ENCODE measurements at places on chromosomes 13 and 19.
A peak's percentile ranks its signal among the peaks of the same experiment; 100 is the strongest.

DNA sequence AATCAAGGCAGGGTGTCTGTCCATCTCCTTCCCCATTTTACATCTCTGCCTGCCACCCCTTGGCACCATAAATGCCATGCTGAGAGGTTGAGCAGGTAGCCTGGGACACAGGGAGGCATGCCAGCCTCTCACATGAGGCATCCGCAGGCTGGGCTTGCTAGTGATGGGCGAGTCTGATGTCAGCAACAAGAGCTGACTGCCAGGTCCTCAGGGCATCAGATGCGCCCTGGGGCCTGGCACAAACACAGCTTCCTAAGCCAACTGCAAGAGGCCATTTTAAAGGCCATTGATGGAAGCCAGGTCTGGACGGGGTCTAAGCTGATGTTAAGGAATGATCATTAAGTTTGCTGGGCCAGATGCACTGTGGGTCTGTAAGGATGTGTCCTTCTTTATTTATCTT is 34.6 kb downstream of the MYH14 start:
- no peak for DNase-seq

GRCh38 chr13:72004784-72005374 is 137.9 kb upstream of the DACH1 start:
- DNase-seq, result no peak

DNA sequence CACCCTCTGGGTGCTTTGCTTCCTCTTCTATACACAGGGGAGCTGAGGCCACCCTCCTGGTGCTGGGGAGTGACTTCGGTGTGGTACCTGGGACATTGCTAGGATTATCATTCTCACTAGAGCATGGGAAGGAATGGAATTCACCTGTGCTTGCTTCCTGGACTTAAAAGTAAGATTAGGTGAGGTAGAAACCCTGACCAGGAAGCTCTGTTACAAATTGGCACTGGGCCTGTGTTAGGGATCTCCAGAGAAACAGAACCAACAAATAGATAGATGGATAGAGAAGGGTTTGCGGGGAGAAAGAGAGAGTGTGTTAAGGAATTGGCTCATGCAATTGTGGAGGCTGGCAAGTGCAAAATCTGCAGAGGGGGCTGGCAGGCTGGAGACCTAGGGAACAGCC is 13.9 kb upstream of the SIAH3 start:
- no peak for DNase-seq

DNA sequence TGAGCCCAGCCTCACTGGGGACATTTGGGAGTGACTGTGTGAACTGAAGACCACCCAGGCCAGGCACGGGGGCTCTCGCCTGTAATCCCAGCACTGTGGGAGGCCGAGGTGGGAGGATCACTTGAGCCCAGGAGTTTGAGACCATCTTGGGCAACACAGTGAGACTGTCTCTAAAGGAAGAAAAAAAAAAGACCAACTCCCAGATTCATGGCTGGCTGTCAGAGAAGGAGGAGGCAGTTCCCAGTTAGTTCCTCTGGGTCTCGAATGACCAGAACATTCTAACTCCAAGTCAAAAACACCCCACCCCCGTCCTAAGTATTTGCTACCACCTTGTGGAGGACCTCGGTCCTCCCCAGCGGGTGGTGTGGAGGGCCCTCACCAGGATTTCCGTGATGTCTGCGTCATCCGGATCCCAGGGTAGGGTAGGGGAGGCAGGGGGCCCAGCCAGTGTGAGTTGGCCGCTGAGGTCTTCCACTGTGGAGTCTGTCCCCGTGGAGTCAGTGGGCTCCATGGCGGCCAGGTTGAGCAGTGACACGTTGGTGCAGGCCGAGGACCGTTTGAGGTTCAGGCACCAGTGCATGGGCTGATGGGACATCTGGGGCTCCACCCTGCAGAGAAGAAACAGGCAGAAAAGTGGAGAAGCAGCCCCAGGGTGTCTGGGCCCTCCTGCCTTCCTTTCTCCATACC is 1.3 kb downstream of the TSKS start:
- no peak for DNase-seq

DNA sequence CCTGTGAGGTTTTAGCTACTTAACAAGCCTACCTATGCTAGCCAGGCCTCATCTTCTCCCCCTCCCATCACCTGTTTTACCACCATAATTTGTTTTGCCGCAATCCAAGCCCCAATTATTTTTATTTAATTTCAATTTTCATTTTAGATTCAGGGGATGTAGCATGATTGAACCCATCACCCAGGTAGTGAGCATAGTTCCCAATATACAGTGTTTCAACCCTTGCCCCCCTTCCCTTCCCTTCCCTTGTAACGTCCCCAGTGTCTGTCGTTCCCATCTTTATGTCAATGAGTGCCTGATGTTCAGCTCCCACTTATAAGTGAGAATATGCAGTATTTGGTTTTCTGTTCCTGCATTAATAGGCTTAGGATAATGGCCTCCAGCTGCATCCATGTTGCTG is 885.0 kb downstream of the UQCRFS1 start:
- DNase-seq, result no peak

GRCh38 chr19:40312533-40312932 is 27.4 kb upstream of the AKT2 start:
- DNase-seq, result no peak

DNA sequence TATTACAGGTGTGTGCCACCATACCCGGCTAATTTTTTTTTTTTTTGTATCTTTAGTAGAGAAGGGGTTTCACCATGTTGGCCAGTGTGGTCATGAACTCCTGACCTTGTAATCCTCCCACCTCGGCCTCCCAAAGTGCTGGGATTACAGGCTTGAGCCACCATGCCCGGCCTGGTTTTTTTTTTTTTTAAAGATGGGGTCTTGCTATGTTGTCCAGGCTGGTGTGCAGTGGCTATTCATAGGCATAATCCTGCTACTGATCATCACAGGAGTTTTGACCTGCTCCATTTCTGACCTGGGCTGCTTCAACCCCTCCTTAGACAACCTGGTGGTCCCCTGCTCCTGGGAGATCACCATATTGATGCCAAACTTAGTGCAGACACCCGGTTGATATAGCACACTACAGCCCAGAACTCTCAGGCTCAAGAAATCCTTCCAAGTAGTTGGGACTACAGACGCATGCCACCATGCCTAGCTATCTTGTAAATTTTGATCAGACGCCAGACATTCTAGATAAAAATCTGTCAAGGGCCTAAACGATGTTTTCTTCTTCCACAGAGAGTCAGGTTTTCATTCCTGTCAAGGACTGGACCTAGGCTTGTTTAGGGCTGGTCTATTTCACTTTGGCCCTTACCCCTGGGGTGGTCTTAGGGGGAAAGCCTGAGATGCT is 9.5 kb downstream of the PLAUR start:
- no peak for DNase-seq

- peak; percentile 80 for DNase-seq
Measured at GRCh38 chr13:74133657-74134201, 475 bp downstream of the KLF12 start.

GRCh38 chr13:80469853-80470381 is 129.0 kb upstream of the SPRY2 start:
- DNase-seq, result peak; percentile 70

DNA sequence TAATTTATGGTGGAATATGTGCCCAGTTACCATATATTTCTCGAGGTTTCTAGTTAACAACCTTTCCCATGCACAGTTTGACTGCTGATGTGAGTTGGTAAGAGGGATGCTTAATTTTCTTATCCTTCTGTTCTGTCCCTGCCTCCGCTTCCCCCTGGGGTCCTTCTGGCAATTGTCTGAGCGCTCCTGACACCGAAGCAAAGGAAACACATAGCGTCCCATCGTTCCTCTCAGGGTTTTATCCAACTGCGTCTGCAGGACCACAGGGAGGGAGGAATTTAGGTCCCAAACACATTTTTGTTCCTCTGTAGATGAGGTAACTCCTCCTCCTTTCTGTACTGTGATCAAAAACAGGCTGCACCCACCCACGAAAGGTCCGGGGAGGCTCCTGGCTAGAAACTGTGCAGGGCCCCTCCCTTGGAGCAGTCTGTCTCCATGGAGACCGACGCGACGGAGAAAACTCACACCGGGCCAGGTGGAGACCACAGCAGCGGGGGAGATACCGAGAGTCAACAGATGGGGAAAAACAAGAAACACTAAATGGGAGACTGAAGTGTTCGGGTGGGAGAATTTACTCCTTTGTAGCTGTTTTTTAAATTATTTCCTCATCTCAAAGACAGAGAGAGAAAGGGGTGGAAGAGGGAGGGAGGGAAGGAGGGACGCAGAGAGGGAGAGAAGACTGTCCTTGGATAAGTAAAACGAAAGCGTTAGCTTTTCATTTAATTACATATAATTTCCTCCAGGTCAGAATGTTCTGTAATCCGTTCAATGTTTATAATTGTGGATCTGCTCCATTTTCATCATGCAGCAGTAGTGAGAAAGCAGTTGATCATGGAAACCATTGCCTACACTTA is 191.8 kb upstream of the NBEA start:
- no peak for DNase-seq

- DNase-seq, result no peak
Measured at GRCh38 chr13:47121092-47121763, 224.4 kb upstream of the HTR2A start.

DNA sequence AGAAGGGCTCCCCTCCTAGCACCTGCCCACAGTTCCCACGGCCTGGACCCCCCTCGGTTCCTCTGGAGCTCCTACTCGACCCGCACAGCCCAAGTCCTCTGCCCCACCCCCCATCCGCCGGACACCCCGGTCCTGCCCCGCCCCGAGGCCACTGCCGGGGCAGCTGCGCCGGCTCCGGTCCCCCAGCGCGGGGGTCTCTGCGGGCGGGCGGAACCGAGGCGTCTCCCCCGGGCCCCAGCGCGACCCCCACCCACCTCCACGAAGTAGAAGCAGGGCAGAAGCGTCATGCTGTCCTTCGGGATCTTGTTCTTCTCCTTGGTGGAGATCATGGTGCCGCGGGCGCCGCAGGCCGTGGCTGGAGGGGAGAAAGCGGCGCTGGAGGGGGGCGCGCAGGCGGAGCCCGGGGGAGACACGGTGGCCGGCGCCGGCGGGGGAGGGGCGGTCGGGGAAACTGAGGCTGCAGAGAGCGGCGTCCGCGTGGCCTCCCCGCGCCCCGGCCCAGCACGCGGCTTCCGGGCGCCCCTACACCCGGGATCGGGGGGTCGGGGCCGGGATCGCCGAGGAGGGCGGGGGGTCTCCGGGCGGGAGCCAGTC is 427 bp downstream of the PLPPR3 start:
- no peak for DNase-seq

GRCh38 chr19:35793381-35794165 is 18.2 kb downstream of the ARHGAP33 start:
- DNase-seq, result no peak

GRCh38 chr13:33032037-33032625 is 15.9 kb downstream of the KL start:
- no peak for DNase-seq

Measured in MG63 (cell line).